Hematopoietic multipotent progenitor cell treated with erythropoietin and hydrocortisone succinate and interleukin-3 and kit ligand, for 8 days (in vitro differentiated cells): ENCODE measurements at places on chromosomes 5 and 9.

GRCh38 chr5:171595401-171595800 lies 176.0 kb downstream of the FGF18 start:
- no peak for DNase-seq

DNA sequence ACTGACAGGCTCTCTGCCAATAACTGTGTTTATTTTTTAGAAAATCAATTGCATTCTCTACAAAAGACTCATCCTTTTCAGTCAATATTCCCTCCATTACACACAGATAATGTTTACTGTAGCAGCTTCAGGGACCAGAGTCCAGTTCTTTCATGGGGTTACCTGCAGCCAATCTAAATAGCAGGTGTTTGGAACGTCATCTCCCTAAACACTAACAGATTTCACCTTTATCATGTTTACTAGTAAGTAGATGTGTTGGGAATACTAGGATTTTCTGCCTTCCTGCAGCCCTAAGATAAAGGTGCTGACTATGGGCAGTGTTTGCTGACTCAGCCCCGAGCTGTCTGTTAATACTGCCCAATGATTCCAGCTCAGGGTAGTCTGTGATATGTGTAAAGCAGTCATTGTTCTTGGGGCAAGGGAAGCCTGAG lies 447.0 kb downstream of the KIF4B start:
- no peak for DNase-seq

DNA sequence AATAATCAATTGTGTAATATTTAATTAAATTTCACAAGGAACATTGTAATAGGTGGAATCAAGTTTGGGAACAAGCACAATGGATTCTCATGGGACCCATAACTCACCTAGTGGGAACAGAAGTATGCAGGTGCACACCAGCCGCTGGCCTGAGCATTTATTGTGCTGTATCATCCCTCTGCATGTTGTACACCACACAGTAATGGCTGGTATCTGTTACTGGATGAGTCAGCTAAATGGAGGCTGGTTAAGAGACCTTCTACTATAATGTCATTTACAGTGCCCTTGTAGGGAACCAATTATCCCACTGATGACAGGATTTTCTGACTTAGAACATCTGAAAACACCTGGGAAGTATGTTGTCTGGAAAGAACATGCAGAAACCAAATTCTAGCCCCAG lies 3.2 kb upstream of the MAP3K1 start:
- peak; percentile 81 for DNase-seq

DNA sequence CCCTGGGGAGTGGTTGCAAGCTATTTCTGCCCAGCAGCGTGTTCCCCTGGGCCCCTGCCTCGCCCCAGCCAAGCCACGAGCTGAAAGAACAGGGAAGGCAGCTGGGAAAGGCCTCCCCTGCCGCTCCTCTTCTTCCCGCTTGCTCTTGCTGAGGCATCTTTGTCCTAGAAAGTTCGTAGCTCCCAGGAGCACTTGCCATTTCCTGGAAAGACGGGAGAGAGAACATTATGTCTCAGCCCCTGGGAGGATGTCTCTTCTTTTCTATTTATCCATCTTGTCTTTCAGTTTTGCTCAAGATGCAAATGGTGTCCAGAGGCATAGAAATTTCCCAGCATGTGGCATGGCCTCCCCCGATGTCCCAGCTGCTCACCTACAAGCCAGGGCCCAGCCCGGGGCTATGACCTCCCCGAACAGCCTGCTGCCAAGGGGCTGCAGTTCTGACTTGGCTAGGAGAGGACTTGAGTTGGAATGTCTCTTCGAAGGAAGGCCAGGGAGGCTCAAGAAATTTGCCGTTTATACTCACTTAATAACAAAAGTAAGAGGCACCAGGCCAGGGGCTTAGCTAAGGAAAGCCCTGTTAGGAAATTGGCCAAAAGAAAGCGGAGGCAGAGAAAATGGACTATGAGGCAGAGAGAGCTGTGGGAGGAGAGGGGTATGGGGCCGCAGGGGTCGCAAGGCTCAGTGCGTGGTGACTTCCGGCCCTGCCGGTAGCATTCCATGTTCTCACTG lies 87.3 kb downstream of the LIFR start:
- DNase-seq: no peak

- DNase-seq: no peak
Observed at GRCh38 chr5:106956886-106957285, 713.9 kb downstream of the EFNA5 start.

DNA sequence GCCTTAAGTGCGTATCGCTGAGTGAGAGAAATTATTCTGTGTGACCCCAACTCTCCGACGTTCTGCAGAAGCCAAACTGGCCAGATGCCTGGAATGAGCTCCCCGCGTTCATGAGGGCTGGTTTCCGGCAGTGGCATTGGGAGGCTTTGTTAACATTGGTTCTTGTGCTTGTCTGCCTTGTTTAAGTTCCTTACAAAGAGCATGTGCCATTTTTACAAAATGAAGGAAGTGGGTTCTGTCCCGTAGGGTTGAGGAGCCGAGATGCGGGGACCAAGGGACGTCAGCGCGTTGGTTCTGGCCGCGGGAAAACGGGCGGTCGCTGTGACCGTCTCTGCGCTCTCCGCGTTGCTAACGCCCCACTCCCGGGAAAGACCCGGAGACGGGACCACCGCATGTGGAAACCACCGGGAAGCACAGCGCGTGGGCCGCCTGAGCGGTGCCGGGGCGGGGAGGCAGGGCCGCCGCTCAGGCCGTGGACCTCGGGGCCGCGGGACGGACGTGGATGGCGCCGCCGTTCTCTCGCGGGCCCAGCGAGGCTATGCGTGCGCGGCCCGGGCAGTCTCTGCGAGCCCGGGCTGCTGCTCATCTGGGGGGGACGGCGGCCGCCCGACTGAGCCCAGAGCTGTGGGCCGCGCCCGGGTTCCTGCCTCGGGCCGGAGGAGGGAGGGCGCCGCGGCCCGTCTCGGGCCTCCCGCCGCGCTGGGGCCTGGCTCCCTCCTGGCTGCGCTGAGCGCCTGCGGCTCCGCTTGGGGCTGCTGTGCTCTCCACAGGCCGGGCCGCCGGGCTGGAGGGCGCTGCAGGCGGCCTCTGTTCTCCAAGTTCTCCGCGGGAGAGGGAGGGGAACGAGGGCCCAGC lies 13.4 kb downstream of the RABL6 start:
- DNase-seq: no peak

GRCh38 chr5:16721151-16722096 lies 104.6 kb upstream of the RETREG1 start:
- no peak for DNase-seq

DNA sequence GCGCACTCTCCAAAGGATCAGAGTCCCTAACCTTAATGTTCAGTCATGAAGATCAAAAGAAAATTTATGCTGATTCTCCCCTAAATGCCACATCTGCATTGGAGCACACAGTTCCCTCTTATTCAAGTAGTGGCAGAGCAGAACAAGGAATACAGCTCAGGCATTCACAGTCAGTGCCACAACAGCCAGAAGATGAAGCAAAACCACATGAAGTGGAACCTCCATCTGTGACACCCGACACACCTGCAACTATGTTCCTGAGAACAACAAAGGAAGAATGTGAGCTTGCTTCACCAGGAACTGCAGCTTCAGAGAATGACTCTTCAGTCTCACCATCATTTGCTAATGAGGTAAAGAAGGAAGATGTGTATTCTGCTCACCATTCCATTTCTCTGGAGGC lies 40.0 kb downstream of the CMYA5 start:
- DNase-seq: no peak

- DNase-seq: no peak
Observed at GRCh38 chr5:60538426-60538825, 161.5 kb downstream of the DEPDC1B start.

DNA sequence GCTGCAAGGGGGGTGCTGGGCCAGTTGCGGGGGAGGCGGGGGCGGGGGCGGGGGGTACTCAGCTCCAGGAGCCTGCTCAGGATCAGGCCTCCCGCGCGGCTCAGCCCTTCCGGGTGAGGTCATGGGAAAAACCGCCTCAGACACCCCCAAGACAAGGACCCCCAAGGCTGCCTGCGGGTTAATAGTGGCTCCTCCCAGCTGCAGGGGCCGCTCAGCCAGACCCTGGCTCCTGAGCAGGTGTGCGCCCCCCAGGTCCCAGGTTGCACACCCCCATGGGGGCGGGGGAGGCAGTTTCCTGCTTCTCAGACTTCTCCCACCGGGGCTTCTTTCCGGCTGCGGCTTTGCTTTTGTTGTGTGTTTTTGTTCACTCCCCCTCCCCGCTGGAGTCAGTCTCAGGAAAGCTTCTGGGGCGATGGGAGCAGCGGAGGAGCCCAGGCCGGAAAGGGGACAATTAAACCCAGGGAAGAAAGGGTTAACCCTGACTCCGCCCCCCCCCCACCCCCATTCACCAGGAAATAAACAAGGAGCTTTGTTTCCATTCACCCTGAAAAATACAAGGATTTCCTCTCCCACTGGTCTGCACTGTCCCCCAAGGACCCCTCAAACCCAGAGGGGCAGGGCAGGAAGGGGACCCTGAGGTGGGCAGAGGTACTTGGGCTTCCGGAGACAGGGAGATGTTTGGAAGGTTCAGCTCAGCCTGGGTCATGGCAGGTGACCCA lies 42.3 kb upstream of the NOTCH1 start:
- no peak for DNase-seq

DNA sequence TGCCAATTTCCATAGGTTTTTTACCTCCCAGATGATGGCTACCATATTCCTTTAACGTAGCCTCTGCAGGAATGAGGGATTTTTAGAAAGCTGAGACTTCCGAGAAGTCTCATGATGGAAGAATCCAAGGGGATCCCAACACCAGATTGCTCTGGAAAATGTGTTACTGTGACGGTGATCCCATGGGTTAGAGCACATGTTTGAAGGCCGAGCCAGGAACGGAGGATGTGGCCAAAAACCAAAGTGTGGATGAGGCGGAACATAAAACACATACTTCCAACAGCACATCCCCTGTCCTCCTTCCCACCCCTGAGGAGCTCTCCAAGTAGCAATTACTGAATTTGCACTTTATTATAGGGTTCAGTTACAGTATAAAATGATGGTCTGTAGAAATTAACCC lies 82.6 kb downstream of the GPR21 start:
- DNase-seq: no peak

GRCh38 chr5:122173474-122174415 lies 44.4 kb downstream of the ZNF474 start:
- no peak for DNase-seq

DNA sequence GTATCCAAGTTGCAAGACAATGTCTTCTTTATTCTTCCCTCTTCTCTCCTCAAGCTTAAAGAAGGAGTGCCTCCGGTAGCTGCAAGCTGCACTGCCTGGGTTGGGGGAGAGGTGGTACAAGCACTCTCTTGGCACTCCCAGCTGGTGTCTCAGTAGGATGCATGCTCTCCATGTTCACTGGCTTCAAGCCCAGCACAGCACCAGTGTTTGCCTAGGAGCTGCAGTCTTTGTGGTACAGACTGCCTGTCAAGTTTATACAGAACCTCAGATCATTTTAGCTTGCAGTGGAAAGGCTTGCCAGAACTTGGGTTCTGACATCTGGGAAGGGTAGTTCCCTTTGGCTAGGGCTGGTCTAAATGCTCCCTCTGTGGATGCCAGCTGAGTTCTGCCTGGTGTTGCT lies 505.6 kb downstream of the MAN2A1 start:
- DNase-seq: no peak

DNA sequence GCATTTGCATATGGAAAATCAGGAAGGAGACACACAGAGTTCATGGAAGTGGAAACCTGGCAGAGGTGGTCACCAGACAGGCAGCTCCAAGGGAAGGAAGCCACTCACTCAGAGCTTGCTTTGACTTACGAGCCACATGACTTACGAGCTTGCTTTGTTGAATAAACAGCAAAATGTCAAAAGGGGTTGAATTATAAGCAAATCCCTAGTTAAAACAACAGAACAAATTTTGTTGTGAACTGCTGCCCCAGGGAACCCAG lies 164.3 kb downstream of the SYK start:
- no peak for DNase-seq

DNA sequence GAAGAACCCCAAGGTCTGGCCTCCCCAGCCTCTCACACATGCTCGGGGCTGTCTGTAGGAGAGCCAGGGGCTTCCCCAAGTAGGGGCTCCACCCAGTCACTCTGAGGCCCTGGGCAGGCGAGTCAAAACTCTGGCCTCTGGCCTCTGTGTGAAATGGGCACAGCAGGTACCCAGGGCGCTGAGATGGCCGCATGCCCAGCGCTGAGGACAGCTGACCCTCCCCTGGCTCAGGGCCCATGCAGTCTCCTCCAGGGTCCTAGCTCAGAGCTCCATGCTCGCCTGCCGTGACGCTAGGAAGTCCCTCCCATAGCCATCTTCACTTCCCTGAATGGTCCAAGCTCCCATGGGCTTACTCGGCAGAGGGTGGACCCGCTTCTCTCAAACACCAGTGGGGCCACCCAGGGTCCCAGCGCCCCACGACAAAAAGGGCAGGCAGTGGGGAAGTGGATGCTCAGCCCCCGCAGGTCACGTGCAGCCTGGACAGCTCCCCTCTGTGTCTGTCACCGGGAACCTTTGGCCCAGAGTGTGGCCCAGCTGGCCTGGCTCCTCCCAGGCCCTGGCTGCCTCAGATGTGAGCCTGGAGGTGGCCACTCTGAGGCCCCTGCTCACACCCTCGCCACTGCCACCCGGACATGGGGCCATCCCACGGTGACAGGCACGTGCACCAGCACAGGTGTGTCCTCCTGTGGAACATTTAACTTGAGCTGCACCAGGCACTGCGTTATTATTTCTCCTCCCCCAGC lies 12.2 kb upstream of the VAV2 start:
- no peak for DNase-seq

DNA sequence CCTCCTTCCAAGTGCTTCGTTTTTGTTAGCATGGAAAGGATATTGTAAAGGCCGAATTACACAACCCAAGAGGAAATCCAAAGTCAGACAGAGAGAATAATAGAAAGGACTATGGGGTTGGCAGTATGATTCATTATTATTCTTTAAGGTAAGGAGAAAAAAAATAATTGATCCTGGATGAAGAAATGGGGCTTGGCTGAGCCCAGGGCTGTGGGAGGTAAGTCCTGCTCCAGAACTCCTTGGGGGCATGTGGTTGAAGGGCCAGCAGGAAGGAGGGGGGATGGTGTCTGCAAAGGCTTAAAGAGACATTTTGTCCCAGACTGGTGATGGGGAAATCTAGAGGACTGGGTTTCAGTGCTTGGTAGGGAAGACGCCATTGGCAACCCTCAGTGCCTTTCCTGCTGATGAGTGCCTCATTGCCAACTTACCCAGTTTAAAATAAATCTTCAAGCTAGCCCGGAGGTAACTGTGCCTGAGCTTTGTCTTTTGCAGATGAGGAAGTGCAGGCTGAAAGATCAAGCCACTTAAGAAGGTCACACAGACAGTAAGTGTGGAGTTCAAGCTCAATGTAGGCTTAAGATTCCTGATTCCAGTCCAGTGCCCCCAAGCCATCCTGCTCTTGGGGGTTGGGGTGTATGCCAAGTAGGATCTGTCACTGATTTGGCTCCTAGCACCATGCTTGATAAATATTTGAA lies 30.2 kb downstream of the FOXI1 start:
- DNase-seq: no peak
